ENCODE measurements at places on chromosomes 2 and 18.
A peak's percentile ranks its signal among the peaks of the same experiment; 100 is the strongest.

DNA sequence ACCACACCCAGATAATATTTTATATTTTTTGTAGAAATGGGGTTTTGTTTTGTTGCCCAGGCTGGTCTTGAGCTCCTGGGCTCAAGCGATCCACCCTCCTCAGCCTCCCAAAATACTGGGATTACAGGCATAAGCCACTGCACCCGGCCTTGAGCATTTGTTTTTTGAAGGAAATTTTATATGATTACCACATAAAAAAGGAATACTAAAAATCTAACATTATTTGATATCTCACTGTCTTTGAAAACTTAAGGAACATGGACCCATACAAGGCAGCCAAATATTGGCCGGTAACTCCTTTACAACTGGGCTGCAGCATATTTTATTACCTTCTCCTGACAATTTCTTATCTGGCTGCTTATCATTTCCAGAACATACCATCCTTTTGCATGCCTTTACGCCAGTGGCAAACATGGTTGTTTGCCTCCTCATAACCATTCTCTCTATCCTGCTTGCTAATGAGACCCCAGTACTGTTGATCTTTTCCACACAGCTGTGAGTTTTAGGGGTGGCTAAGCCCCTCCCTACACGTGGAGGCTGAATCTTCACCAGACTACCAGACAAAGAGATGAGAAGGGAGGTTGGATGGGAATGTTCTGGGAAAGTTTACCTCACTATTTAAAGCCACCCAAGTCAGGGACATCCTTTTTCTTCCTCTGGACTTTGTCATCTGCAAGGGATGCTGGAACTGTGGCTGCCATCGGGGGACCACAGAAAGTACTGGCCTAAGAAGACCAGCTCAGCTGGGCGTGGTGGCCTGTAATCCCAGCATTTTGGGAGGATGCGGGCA, 157.5 kb downstream of the TGIF1 start:
- no peak for DNase-seq

DNA sequence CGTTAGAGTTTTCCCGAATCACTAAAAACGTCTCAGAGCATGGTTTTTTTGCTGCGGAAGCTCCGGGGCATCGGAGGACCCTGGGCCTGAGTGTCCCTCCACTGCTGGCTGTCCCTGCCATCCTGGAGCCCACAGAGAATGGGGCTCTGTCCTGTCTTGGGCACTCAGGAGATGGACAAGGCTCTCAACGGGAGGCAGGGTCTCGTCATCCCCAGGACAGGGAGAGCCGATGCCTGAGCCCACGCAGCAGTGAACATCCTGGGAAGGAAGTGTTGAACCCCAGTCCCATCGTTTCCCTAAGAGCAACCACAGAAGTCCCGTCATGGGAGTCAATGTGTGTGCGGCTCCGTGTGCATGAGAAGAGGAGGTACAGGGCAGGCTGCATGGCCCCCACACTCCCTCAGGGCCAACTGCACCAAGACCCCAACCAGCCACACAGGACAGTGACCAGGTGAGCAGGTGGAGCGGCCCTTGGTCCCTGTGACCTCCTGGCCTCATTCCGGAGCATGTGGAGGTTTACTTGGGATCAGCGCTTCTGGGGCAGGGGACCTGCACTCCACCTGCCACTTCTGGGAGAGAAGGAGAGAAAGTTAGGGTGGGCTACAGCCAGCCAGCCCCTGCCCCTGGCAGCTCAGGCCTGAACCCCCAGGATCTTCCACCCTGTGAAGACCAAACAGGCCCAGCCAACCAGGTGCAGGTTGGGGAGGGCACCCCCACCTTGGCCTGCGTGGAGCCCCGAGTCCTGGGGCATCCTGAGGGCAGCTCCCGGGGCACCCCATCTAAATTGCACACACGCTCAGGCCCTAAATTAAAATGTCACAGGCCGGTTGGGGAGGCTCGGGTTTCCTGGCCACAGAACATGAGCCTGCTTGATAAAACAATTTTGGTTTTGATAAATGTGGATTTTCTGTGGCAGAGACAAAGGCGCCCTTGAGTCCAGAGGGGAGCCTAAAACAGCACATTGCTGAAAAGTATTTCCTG, 3.1 kb upstream of the SNED1 start:
- no peak for DNase-seq

- DNase-seq, result no peak
These were observed 64.9 kb downstream of the XDH start for GRCh38 chr2:31349684-31350083.

DNA sequence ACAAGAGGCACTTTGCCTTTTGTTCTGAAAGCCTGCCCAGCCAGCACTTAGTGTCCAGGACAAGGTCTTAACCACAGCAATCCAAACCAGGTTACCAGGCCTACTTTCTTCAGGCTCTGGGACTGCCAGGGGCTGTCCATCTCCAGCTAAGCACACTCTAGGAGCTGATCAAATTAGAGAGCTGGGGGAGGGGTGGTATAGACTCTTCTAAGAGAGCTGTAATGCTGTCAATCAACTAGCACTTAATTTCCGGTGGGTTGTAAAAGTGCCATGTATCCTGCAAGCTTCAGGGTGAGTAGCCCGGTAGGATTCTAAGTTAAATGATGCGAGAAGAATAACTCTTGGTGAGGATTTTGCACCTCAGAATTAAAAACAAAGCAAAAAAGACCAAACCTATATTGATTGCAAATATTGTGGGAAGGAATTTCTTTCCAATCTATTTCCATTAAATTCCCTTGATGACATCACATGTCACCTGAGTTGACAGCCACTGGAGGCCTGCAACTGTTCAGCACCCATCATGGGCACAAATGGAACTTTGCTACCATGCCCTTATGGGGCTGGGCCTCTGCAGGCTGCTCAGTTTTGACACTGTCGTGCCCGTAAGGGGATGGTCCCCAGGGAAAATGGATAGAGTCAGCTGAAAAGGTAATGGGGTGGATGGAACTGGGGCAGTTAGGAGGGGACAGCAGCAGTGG, 8.7 kb upstream of the COX7A2L start:
- no peak for DNase-seq

- DNase-seq, result no peak
These were observed 31.6 kb downstream of the CDK15 start for GRCh38 chr2:201837824-201838431.

GRCh38 chr2:147818741-147819140, 26.1 kb upstream of the ACVR2A start:
- no peak for DNase-seq

DNA sequence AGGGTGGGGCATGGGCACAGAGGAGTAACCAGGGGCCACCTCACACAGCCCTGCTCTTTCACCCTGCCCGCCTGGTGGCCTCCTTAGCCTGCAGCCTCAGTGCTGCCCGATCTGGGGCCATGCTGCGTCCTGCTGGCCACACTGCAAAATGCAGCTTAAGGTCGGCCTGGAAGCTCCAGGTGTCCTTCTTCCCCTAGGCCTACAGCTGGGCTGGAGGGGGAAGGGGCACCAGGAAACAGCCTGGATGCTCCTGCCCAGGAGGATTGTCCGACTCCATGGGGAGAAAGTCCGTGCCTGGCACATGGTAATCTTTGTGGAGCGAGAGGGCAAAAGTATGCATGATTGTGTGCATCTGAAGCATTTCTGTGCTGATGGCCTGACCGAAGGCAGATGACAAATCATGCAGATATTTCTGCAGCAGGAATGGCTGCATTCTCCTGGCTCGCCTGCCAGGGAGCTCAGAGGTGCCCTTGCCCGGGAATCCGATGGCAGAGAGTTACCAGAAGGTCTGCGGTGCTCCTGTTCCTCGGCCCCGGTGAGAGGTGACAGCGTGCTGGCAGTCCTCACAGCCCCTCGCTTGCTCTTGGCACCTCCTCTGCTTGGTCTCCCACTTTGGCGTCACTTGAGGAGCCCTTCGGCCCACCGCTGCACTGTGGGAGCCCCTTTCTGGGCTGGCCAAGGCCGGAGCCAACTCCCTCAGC, 12.8 kb upstream of the ALPP start:
- no peak for DNase-seq

- peak; percentile 78 for DNase-seq
These were observed 33.6 kb upstream of the PTMA start for GRCh38 chr2:231674587-231675338.

DNA sequence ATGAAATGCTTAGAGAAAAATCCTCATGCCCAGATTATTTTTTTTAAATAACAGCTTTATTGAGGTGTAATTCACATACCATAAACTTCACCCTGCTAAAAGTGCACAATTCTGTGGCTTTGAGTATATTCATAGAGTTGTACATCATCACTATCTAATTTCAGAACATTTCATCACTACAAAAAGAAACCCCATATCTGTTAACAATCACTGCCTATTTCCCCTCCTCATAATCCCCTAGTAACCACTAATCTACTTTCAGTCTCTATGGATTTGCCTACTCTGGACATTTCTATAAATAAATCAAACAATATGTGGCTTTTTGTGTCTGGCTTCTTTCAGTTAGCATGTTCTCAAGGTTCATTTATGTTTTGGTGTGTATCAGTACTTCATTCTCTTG, 51.4 kb downstream of the OSBPL1A start:
- no peak for DNase-seq

- no peak for DNase-seq
These were observed 74.3 kb downstream of the TFCP2L1 start for GRCh38 chr2:121210691-121211090.

GRCh38 chr18:55455938-55456337, 132.1 kb downstream of the TCF4 start:
- DNase-seq, result no peak

DNA sequence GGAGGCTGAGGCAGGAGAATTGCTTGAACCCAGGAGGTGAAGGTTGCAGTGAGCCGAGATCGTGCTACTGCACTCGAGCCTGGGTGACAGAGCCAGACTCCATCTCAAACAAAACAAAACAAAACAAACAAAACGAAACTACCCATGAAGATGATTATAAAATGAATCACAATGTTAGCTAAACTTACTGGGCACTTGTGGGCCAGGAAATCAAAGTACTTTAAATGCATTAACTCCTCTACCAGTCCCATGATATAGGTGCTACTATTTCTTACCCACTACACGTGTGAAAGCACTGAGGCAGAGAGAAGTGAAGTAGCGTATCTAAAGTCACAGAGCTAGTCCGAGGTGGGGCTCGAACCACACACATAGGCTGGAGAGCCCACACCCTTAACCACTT, 53.6 kb downstream of the POLE4 start:
- no peak for DNase-seq

- no peak for DNase-seq
These were observed 31.1 kb downstream of the RNU4ATAC start for GRCh38 chr2:121561617-121562268.

GRCh38 chr2:214378455-214379103, 32.3 kb upstream of the VWC2L start:
- DNase-seq, result no peak
